Left lung (tissue), 14 donors: ENCODE measurements at places on chromosomes 5 and 9. TPM values are rescaled to one million over a fixed set of nuclear protein-coding genes. Genes with fewer than 3 reads are reported as not detected.

SPATA31A6 gene
- total RNA-seq = not detected

PCDHA9 gene
- 0.20 TPM for total RNA-seq

ZFP2 gene
- total RNA-seq = 1.2 TPM

MBLAC2 gene
- total RNA-seq = 5.0 TPM

TTC39B gene
- total RNA-seq = 23.2 TPM

ITK gene
- total RNA-seq = 8.1 TPM

PRR7 gene
- 2.7 TPM for total RNA-seq

MAMDC4 gene
- 16.0 TPM for total RNA-seq

- no peak overlapping the region for H3K4me3 ChIP-seq
- peaks cover 11% of the 10 kb centered on the region for H3K4me1 ChIP-seq
- DNase-seq = no peak
- no peak overlapping the region for H3K27ac ChIP-seq
- H3K36me3 ChIP-seq = no peaks in the 10 kb centered on the region
Observed at GRCh38 chr5:132748522-132749000, 1.3 kb downstream of the CCNI2 start.

- no peak for DNase-seq
- H3K27me3 ChIP-seq = no peaks in the 10 kb centered on the region
- no peak overlapping the region for H3K4me3 ChIP-seq
- no peaks in the 10 kb centered on the region for H3K36me3 ChIP-seq
Observed at GRCh38 chr5:89855417-89855816, 554.1 kb downstream of the CETN3 start.

DNA sequence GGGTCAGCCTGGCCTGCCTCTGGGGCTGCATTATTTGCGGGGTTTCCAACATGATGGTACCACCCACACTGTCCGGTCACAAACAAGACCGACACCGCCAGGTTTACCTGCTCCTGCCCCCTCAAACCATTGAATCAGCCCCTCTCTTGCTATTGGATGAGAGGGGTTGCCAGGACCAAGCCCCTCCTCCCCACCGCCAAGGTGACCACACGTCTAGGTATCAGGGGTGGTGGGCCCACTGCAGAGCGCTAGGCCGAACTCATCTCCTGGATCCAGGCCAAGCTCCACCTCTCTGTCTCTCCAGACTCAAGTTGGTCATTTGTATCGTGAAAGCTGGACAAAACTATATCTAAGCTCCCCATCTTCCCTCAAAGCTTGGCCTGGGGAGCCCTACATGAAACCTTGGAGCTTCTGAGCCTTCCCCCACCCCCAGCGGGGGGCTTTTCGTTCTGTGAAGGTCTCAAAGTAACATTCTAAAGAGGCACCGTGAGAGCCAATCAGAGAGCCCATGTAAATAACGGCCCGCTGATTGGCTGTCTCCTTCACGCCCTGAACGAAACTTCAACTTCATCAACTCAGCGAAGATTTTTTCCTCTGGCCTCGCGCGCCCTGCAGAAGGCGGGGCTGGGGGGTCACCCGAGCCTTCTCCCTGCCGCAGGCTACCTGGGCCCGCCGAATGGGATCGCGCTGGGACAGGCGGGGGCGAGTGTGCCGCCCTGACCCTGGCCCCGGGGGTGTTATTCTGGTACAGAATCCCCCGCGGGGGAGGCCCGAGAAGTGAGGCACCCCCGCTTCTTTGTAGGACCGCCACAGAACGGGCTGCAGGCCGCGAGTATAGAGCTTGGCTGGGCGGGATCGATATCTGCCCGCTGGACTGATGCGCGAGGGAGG, 49.6 kb upstream of the PSD2 start:
- peak; percentile 77 for DNase-seq
- peaks cover 60% of the 10 kb centered on the region for H3K27me3 ChIP-seq
- no peaks in the 10 kb centered on the region for H3K36me3 ChIP-seq

- H3K27ac ChIP-seq = no peak overlapping the region
- H3K4me3 ChIP-seq = no peak overlapping the region
- no peaks in the 10 kb centered on the region for H3K4me1 ChIP-seq
- no peaks in the 10 kb centered on the region for H3K27me3 ChIP-seq
- H3K36me3 ChIP-seq = peaks cover 98% of the 10 kb centered on the region
Observed at GRCh38 chr5:113005454-113005853, 28.9 kb downstream of the DCP2 start.

DNA sequence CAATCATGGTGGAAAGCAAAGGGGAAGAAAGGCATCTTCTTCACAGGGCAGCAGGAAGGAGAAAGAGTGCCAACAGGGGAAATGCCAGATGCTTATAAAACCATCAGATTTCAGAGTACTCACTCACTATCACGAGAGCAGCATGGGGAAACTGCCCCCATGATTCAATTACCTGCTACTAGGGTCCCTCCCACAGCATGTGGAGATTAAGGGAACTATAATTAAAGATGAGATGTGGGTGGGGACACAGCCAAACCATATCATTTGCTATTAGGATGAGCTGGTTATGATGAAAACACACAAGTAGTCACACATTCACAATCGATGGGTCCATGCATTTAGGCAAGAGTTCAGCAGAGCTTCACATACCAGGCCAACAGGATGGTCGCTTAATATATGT, 469.0 kb downstream of the PDE4D start:
- no peaks in the 10 kb centered on the region for H3K36me3 ChIP-seq
- DNase-seq = no peak
- H3K27ac ChIP-seq = no peak overlapping the region
- H3K4me1 ChIP-seq = no peaks in the 10 kb centered on the region
- no peak overlapping the region for H3K4me3 ChIP-seq

DNA sequence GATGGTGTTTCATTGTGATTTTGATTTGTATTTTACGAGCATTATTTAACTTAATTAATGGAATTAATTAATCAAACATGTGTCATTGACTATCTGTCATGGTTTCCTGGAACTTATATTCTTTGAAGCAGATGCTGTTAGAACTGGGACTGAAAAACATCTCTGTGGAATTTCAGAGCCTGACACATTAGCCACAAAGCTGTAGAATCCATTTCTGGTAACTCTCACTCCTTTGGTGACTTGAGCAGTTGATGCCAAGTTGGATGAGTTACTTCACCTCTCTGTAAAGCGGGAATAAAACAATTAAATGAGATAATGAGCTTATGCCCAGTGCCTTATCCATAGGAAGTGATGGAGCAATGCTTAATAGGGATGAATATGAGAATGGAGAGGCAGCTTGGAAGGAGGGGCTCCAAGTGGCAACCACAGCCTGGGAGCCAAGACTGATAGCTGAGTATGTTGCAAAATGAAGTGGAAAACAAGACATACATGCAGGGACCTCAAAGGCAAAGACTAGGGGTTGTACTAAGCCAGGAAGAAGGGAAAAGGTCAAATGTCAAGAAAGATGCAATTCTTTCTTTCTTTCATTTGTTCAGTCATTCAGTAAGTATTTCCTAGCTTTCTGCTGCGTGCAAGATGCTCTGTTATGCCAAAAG, 23.1 kb upstream of the ADRA1B start:
- no peak for DNase-seq
- no peaks in the 10 kb centered on the region for H3K27me3 ChIP-seq

DNA sequence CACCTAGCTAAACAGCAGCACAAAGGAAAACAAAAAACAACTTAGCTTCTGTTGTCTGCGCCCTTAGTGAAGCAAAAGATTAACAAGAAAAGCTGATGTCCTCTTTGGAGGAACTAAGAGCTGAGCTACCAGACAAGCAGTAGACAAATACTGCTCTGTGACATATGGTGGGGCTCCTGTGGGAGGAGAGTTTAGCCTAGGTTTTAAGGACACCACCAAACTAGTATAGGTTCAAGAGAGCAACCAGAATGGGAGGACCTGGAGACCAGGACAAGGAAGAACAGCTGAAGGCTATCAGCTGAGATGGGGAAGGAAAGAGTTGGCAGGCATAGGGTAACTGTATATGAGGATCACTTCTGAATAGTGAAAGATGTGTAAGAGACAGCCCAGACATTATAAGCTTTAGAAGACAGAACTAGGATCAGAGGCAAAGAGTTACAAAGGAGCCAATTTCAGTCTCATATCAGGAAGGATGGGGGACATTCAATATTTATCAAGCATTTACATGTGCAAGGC, 27.2 kb downstream of the FBXW2 start:
- H3K4me1 ChIP-seq = no peaks in the 10 kb centered on the region
- H3K4me3 ChIP-seq = no peak overlapping the region
- H3K36me3 ChIP-seq = peaks cover 7% of the 10 kb centered on the region
- no peak overlapping the region for H3K27ac ChIP-seq
- DNase-seq = no peak

GRCh38 chr9:129313331-129313955, 135.4 kb upstream of the IER5L start:
- no peak overlapping the region for H3K4me3 ChIP-seq
- peak; percentile 28 for DNase-seq
- H3K27me3 ChIP-seq = no peaks in the 10 kb centered on the region
- H3K4me1 ChIP-seq = peaks cover 8% of the 10 kb centered on the region

DNA sequence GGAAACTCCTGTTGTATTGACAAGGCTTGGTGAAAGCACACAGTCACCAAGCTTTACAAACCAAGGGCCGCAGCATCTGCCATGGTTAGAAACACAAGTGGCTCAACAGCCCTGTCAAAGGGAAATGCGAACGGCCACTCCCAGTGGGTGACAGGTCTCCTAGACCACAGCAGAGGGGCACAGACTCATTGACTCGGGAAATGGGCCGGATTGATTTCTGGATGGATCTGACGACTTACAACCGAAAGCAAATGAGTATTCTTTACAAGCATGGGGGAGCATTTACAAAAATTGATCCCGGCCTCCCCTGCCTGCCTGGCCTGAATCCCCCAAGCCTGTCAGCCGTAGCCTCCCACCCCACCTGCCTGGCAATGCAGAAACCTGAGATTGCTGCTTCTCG, 48.2 kb downstream of the ADAMTS2 start:
- no peaks in the 10 kb centered on the region for H3K36me3 ChIP-seq
- DNase-seq = peak; percentile 18
- no peaks in the 10 kb centered on the region for H3K4me1 ChIP-seq

GRCh38 chr5:158857371-158857770, 242.3 kb downstream of the EBF1 start:
- H3K4me1 ChIP-seq = no peaks in the 10 kb centered on the region
- no peak for DNase-seq
- no peaks in the 10 kb centered on the region for H3K27me3 ChIP-seq
- H3K4me3 ChIP-seq = no peak overlapping the region

DNA sequence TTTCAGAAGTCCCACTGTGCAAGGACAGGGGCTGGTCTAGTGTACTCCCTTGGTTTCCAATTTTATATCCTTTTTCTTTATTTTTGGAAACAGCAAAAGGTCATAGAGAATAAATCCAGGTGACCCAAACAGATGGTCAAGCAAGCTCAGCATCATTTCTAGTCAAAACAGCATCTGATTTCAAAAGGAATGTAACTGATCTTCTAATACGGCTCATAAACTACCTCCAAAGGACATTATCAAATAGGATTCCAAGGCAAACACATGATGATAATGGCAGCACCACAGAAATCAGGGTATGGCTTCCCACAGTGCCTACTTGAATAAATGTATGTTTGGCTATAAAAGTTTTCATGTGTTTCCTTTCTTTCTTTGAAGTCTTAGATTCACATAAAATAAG, 57.1 kb downstream of the SUSD1 start:
- peaks cover 6% of the 10 kb centered on the region for H3K4me1 ChIP-seq
- no peak for DNase-seq
- H3K27me3 ChIP-seq = no peaks in the 10 kb centered on the region
- peaks cover 49% of the 10 kb centered on the region for H3K36me3 ChIP-seq

DNA sequence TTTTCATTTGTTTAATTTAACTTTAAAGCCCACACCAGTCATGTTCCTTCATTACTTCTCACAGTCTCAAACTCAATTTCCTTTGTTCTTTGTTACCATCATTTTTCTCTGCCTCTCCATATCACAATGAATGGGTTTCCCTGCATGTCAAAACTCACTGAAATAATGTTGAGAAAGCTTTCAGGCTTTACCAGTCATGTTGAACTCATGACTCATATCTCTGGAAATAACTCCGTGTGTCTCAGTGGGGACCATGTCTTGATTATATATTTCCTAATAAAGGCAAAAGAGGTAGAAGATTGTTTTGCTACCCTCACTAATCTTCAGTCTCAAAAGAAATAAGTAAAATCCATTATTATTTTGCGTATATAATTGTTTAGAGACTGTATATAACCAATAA, 231.2 kb downstream of the CHSY3 start:
- H3K4me1 ChIP-seq = no peaks in the 10 kb centered on the region
- no peaks in the 10 kb centered on the region for H3K27me3 ChIP-seq
- DNase-seq = no peak
- no peak overlapping the region for H3K4me3 ChIP-seq
- H3K27ac ChIP-seq = no peak overlapping the region
- H3K36me3 ChIP-seq = no peaks in the 10 kb centered on the region

GRCh38 chr5:61322738-61323725, 9.0 kb upstream of the ZSWIM6 start:
- no peak for DNase-seq
- peaks cover 67% of the 10 kb centered on the region for H3K4me1 ChIP-seq
- H3K27me3 ChIP-seq = no peaks in the 10 kb centered on the region
- no peak overlapping the region for H3K4me3 ChIP-seq
